ENCODE measurements at places on chromosomes 6 and 20. TPM values are rescaled to one million over a fixed set of nuclear protein-coding genes. Genes with fewer than 3 reads are reported as not detected.
A peak's percentile ranks its signal among the peaks of the same experiment; 100 is the strongest.

Gene SLC17A1
- total RNA-seq = not detected

Gene OR2H2
- total RNA-seq = not detected

Gene COL19A1
- total RNA-seq = 0.12 TPM

Gene PACSIN1
- 0.10 TPM for total RNA-seq

Gene GMEB2
- total RNA-seq = 14.2 TPM

DNA sequence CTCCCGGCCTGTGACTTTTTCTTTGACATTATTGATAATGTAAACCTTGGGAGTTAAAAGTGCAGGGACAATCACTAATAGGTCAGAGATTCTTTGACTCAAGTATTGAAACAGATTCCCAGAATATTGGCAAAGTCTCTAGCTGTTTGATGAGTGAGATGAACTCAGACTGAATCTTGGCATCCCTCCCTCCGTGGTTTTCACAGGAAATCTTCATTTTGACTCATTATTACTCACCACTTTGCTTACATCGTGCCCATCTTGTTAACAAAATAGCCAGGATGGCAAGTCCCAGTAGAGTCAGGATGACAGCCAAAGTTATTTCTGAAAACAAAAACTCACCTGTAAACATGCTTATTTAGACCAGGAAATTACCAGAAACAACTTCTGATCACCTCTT is 2.0 kb downstream of the TSBP1 start:
- DNase-seq = no peak

DNA sequence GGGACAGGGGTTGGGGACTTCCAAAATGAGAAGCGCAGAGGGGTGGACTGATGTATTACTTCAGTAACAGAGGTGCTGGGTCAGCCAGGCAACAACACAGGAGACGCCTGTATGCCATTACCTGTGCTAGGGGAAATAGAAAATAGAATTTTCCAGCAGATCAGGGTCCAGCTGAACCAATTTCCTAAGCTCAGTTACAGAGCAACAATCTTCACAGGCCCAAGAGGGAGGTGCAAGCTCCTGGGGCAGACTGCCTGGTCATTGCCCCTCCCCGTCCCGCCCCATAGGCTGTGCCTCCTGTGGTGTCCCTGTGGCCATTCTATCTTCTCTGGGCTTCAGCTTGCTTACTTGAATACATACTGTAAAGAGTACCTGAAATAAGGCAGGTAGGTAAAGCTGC is 3.7 kb downstream of the KCNK5 start:
- DNase-seq = no peak

DNA sequence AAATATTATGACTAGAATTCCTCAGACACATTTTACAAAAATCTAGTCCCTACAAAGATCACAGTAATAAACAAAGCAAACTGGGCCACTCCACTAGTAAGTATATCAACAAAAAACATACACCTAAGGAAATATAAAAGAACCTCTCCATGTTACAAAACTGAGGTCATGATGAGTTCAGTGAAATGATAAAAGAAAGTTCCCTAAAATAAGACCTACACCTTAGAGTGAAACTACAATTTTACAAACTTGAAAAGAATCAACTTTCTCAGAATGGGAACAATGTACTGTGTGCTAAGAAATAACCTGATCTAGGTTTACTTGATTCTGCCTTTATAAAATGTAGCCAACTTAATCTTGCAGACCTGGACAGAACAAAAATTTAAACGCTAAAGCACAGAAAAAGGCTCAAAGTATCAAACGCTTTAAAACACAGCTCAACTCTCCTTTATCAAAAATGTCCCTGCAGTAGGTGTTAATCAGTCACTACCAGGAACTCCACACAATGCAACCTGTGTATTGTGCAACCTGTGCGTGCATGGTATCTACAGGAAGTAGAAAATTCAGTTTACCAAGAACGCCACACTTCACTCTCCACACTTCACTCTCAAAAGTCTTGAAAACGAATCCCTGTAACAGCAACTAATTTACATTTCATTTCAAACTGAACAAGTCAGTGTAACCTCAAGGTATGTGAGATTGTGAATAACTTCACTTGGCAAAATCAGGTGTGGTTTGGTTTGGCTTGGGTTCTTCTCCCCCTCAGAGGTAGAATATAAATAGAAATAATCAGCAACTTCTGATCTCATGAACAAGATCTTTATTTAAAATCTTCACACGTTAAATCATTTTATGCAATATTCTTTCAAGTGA is 1.8 kb downstream of the RALGAPA2 start:
- DNase-seq = no peak

- DNase-seq = no peak
These were observed 23.2 kb downstream of the PRPF6 start for GRCh38 chr20:64003960-64004725.

- no peak for DNase-seq
These were observed 94.8 kb downstream of the GRM1 start for GRCh38 chr6:146123616-146124015.

- no peak for DNase-seq
These were observed 73.9 kb downstream of the UBR2 start for GRCh38 chr6:42637681-42638080.

GRCh38 chr20:25145131-25145530 is 50.4 kb upstream of the ENTPD6 start:
- no peak for DNase-seq

DNA sequence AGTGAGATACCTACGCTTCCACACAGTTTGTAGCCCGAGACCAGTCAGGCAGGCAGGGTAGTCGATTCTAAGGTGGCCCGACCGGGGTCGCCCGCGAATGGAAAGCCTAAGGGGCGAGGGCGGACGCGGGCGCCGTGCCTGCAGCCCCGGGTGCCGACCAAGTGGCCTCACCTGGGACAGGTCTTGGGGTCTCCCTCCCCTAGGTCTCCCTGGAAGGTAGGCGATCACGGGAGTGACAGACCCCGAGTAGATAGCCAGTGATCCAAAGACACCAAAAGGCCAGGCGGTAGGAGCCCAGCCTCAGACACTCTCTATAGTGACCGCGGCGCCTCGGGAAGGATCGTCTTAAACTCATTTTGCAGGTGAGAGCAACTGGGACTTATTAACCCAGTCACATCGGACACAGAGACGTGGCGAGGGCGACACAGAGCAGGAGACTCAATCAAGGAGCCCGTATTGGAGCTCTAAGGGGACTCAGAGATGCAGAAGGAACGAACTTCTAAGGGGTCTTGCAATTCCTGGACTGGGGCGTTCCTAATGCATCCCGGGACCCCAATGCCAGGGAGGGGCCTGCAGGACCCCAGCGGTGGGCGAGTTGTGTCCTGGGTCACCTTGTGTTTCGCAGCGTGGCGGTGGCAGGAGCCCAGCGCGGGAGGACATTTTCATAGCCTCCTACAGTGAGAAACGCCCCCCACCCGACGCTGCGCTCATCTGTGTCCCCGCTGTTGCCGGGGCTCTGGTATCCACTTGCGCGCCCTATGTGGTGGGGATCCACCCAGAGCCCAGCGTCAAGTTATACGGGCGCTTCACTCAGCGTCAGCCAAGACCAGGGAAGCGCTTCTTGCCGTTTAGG is 2.1 kb upstream of the VSX1 start:
- peak; percentile 80 for DNase-seq

GRCh38 chr6:91080871-91081270 is 494.0 kb upstream of the MAP3K7 start:
- DNase-seq = no peak

GRCh38 chr6:48403587-48403986 is 292.6 kb upstream of the PTCHD4 start:
- DNase-seq = no peak

DNA sequence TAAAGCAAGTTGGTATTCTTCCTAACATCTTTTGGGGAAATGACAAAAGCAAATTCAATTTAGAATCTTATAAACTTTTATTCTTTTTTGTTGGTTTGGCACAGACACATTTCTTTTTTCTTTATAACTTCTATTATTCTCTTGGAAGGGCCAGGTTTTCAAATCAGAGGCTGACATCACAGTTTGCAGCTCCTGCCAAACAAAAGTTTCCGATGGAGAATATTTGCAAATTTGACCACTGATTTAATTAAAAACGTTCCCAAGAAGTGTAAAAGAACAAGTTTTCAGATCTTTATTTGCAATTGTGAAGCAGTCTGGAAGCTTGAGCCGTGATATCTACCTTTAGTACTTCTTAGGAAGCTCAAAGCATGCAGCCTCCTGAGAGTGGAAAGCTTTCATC is 53.8 kb upstream of the CD83 start:
- no peak for DNase-seq

- DNase-seq = no peak
These were observed 484.0 kb downstream of the C6orf118 start for GRCh38 chr6:164825386-164825785.

DNA sequence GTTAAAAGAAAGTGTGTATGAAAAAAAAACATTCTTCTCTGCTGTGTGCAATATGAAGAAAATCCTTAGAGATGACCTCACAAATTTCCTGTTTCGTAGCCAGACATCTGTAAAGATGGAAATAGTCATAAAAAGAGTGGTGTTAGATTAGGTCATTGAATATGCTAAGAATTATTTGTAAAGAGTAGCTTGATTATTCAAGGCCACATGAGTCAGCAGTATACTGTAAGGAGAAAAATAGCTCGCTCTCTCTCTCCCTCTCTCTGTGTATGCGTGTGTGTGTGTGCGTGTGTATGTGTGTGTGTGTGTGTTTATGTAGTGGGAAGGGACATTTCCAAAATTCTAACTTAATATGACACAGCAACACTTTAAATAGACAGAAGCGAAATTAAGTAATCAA is 78.8 kb downstream of the PTCHD4 start:
- DNase-seq = no peak

DNA sequence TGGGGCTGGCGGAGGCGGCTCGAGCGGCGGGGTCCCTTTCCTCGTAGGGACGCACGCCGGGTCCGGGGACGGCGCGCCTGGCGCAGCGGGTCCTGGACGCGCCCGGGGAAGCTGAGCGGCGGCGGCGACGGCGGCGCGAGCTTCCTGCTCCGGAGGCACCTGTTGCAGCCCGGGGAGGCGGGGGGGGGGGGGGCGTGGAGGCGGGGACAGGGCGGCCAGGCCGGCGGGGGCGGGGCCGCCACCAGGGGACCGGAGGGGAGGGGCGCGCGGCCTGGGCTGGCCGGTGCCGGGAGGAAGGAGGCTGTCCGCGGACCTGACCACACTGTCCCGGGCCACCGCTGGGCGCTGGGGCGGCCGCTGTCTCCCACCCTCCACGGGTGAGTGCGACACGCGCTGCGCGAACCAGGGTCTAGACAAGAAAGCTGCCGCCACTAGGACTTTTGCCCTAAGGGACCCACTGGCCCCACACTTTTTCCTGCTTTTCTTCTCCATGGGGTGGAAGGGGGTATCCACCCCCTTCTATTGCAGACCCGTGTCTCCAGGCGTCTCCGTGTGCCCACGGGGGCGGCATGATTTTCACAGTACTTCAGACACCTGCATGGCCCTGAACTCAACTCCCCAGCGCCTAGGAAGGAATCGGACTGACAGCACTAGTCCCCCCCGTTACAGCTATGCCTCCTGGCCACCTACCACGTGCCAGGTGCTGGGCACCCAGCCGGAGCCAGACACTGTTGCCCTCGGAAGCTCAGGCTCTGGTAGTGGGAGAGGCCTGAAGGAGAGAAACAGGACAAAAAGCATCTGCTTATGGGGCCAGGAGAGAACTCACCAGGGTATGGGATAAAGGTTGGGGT is at the start of gene NFATC2:
TSS of gene NFATC2 (minus strand) at position 149 of the 851 bp plus-strand sequence. CDS start 220 bp downstream, outside the sequence.
- no peak for DNase-seq

DNA sequence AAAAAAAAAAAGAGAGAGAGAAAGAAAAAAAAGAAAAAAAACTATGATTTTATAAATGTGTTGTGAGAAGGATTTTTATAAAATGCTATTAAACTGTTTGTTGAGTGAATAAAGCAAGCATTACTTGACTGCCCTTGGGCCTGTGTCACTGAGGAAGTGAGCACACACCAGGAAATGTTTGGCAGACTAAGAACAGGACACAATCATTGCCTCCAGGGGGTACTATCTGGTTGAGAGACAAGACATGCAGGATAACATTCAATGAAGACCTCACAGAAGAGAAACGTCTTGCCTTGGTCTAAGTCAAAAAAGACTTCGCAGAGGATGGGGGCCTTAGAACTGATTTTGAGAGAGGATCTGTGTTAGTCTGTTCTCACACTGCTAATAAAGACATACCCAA is 40.6 kb downstream of the MTFR2 start:
- no peak for DNase-seq

GRCh38 chr20:9616455-9616805 is 102.0 kb downstream of the LAMP5 start:
- DNase-seq = no peak

GRCh38 chr6:169899481-169900145 is 148.2 kb downstream of the ERMARD start:
- DNase-seq = peak; percentile 72

GRCh38 chr6:2749969-2750600 is 637 bp downstream of the MYLK4 start:
- DNase-seq = peak; percentile 41

- no peak for DNase-seq
These were observed 39.5 kb downstream of the SPDEF start for GRCh38 chr6:34516391-34517324.

- DNase-seq = no peak
These were observed 56.1 kb downstream of the UBR2 start for GRCh38 chr6:42619963-42620362.

- no peak for DNase-seq
These were observed 84.2 kb upstream of the MARCKS start for GRCh38 chr6:113772961-113773360.

- no peak for DNase-seq
These were observed 15.3 kb downstream of the MYH7B start for GRCh38 chr20:34970846-34971560.

- DNase-seq = no peak
These were observed 298.4 kb downstream of the MAFB start for GRCh38 chr20:40390654-40391053.

- DNase-seq = no peak
These were observed 6.0 kb downstream of the MMP9 start for GRCh38 chr20:46014517-46015396.

DNA sequence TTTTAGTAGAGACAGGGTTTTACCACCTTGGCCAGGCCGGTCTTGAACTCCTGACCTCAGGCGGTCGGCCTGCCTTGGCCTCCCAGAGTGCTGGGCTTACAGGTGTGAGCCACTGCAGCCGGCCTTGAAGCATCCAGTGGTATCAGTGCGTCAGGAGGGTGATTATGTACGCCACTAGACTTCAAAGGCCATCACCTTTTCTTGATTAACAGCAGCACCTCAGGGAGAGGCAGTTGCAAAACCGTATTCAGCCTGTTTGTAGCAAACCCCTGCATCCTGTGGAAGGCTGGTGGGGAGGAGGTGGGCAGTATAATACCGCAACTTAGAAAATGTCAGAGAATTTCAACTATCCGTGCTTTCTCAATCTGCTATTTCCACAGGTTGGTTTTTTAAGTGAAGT is 27.3 kb upstream of the SHLD1 start:
- no peak for DNase-seq

- DNase-seq = no peak
These were observed 69.7 kb upstream of the SCP2D1 start for GRCh38 chr20:18743665-18744440.
